ENCODE measurements at places on chromosomes 12 and 14.

GRCh38 chr12:66915306-66915904 is 236.5 kb upstream of the GRIP1 start:
- no peak for DNase-seq

DNA sequence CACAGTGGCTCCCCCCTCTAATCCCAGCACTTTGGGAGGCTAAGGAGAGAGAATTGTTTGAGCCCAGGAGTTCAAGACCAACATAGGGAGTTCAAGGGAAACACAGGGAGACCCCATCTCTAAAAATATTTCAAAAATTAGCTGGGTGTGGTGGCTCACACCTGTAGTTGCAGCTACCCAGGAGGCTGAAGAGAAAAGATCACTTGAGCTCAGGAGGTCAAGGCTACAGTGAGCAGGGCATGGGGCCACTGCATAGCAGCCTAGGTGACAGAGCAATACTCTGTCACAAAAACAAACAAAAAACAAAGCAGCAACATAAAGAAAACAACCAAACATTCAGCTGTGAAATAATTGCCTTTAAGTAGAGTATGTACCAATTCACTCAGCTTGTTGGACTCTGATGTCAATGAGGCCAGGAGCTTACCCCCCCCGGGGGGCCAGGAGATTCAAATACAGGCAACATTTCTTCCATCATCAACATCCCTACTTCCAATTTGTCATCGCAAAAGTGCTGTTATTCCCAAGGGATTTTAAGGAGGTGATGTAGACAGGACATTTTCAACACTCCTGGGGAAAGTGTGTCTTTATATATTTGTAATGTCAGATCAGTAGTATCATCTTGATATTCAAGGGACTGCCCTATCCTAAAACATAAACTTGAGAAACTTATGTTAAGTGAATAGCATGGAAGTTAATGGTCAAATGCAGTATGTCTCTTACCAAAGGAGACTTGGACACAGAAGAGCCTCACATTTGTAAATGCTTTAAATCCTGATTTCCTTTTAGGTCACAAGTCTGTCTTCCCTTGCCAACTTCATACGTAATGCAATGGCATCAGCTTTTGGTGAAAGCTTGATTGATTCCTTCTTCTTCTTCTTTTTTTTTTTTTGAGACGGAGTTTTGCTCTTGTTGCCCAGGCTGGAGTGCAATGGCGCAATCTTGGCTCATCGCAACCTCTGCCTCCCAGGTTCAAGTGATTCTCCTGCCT is 40.6 kb upstream of the AEBP2 start:
- no peak for DNase-seq

- no peak for DNase-seq
These were observed 53.9 kb downstream of the ANAPC7 start for GRCh38 chr12:110349514-110350151.

DNA sequence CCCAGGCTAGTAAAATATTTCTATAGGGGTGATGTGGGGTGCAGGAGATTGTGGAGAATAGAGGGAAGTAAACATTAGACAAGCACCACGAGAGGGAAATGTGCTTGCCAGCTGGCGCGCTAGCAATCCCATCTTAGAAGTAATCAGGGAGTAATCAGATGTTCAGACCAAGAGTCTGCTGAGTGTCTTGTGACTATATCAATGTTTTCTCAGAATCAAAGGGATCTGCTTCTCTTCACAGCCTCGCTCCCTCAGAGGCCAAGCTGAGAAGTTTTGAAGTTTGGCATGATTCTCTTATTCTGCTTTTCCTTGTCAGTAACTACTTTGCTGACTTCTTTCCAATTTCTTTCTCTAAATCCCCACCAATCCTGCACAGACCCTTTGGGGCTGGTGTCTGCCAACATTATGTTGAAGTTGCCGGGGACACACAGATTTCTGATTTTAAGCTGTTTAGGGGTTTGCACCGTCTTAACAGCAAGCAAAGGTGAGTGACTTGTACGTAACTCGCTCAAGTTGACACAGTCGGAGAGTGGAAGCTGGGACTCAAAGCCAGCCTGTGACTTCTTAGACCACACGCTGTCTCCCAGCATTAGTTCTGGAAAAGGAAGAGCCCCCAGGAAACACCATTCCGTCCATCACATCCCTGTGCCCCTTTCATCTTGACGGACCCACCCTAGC is 22.0 kb upstream of the TSPAN9 start:
- DNase-seq = no peak

DNA sequence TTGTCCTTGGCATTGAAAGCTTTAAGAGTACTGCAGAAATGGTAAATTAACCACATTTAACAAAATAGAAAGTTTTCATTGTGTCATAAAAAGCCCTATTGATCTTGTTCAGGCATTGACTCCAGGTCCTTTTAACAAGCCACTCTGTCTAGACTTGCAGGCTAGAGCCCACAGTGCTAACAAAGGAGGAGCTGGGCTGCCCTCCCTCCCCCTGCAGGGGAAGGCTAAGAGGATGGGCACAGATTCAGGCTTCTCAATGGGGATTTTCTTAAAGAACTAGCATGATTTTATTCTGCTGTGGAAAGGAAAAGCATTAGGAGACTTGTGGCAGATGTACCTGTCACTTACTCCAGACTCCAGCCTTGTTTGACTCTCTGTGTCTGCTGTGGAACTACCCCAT is 463.6 kb downstream of the NRXN3 start:
- DNase-seq = no peak

- peak; percentile 26 for DNase-seq
These were observed 108.7 kb upstream of the CCND2 start for GRCh38 chr12:4164559-4165558.

DNA sequence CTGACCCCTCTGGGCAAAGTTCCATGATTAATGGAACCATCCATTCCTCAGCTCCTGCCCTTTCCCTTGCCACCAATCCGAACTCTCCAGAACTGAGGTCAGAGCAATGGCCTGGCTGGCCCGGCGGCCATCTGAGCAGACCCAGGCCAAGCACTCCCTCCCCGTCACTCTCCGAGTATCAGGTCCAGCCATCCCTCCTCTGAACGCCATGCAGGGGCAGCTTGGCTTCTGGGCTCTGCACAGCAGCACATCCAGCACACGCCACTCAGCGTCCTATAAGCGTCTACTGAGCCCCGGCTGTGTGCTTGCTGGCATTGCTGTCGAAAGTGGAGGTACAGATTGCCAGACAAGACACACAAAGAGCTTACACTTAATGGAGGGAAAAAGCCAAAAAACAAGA is 34.3 kb upstream of the VWF start:
- no peak for DNase-seq

GRCh38 chr12:127496255-127496654 is 770.7 kb upstream of the TMEM132C start:
- DNase-seq = no peak

- no peak for DNase-seq
These were observed 755 bp upstream of the ATF7IP start for GRCh38 chr12:14364583-14365271.

DNA sequence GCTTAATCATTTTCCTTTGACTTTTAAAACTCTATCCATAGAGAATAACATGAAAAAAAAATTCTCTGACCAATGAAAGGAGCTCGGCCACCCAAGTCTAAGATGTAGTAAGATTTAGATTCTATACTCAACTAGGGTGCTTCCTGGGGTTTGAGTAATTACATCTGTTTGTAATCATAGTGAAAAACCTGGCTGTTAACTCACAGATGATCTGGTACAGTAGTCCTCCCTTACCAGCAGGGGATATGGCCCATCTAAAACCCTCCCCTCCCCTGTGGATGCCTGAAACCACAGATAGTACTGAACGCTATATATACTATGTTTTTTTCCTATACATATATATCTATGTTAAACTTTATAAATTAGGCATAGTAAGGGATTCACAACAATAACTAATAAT is 89.2 kb downstream of the DAAM1 start:
- DNase-seq = no peak

DNA sequence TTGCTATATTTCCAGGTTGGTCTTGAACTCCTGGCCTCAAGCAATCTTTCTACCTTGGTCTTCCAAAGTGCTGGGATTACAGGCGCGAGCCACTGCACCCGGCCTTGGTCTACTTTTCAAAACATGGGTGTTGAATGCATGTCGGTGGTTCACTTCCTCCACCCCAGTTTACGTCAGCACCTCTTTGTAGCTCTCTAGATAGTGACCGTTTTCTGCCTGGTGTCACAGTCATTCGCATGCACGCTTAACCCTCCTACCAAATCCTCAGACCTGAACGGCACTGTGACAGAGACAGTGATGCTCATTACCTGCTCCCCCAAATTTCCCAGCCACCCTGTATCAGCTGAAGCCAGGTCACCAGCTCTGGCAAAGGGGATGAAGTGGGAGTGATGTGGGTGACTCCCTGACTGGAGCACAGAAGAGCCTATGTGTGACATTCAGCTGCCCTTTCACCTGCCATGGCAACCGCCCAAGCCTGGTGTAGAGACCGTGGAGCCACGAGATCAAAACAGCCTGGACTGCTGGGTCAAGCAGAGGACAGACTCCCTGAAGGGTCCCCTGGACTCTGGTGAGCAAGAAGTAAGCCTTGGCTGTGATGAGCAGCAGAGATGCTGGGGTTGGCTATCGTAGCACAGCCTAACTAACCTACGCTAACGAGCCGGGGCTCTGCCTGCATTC is 66.2 kb upstream of the GPR68 start:
- peak; percentile 57 for DNase-seq

DNA sequence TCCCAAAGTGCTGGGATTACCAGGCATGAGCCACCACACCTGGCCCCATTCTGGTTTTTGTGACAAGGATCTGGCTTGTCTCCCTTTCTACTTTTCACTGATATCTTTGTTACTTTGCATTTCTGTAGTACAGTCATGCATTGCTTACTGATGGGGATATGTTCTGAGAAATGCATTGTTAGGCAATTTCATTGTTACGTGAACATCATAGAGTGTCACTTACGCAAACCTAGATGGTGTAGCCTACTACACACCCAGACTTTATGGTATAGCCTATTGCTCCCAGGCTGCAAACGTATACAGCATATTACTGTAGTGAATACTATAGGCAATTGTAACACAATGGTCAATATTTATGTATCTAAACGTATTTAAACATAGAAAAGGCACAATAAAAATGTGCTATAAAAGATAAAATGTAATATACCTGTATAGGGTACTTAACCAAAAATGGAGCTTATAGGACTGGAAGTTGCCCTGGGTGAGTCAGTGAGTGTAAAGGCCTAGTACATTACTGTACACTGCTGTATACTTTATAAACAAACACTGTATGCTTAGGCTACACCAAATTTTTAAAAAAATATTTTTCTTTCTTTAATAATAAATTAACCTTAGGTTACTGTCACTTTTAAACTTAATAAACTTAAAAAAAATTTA is 16.0 kb downstream of the MRPL42 start:
- DNase-seq = no peak

DNA sequence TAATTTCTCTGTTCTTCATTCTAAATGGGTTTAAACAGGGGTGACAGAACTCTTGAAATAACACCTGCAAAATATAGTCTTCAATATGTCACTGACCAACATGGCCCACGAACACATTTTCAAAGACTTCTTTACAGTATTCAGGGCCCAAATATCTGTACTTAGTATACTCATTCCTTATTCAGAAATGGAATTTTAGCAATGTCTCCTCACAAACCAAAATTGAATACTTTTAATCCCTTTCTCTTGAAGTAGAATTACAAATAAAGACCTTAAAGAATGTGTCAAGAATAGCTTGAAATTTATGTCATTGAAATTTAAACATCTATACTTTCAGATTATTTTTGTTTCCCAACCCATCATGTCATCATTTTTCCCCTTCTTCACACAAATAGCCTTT is 263.1 kb downstream of the LRIG3 start:
- DNase-seq = no peak

DNA sequence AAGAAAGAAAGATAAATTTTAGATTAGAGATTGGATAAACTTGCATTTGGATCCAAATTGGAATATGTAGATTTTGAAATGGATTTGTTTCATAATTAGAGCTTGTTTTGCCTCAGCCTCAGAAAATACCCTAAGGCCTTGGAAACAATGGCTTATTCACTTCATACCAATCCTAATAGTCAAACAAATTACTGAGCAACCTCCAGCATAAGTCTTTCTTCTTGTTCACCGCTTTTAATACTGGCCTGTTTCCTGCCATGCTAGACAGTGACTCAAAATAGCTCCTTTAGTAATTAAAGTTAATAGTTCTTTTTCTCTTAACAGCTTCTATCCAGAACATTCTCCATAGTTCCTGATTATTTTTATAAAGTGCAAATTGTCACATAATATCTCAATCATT is 110.9 kb upstream of the DNM1L start:
- no peak for DNase-seq

DNA sequence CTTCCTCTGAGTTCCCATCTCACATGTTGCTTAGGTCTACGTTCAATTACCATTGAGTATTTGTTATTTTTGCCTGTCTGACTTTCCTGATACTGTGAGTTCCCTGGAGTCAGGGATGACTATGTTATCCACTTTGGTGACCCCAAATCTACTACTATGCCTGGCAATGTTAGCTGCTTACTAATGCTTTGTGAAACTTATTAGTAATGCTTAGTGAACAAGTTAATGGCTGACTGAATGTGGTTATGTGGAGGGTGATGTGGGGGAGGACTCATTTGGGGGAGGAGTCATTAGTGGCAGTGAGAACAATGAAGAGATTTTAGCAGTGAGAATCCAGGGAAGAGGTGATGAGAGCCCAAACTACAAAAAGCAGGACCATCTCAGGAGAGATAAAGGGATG is 121.6 kb downstream of the KTN1 start:
- DNase-seq = no peak

GRCh38 chr12:16515666-16516065 is 90.3 kb downstream of the LMO3 start:
- DNase-seq = no peak

- no peak for DNase-seq
These were observed 105.2 kb upstream of the ATF7IP start for GRCh38 chr12:14260011-14260993.

GRCh38 chr12:50110127-50110761 is 1.8 kb upstream of the COX14 start:
- no peak for DNase-seq

GRCh38 chr14:23160924-23161522 is 22.4 kb downstream of the SLC7A8 start:
- no peak for DNase-seq

GRCh38 chr12:94802796-94803195 is 152.4 kb upstream of the TMCC3 start:
- DNase-seq = no peak

- DNase-seq = no peak
These were observed 129.0 kb downstream of the RFLNA start for GRCh38 chr12:124423761-124424515.

GRCh38 chr12:102008615-102009126 is 53.1 kb downstream of the WASHC3 start:
- DNase-seq = no peak

GRCh38 chr12:15682826-15683225 is 106.4 kb downstream of the EPS8 start:
- no peak for DNase-seq

DNA sequence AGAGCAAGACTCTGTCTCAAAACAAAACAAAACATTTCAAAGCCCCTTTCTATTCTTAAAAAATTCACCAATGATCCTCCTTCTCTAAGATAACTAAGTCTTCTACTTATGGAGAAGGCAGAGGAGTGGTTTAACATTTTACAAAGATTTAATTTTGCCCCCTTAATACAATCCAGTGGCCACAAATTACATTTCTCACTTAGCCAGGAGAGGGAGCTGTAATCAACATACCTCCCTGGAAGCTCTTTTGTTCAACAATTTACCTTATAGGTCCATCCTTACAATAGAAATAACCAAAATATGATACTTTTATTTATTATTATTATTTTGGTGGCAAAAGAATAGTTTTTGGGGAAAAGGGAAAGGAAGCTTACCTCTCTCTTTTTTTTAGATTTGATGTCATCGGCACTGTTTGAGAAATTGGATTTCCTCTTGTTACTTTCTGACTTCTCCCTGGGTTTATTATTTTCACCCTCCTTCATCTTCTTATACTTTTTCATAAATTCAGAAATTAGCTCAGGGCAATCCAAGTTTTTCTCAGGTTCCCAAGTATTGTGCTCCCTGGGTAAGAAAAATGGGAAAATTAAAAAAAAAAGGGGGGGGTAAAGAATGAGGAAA is 28.1 kb downstream of the CBX5 start:
- no peak for DNase-seq

All from T-helper 22 cell (primary cell).